ENCODE measurements at places on chromosomes 1 and 21.

GRCh38 chr1:178502856-178503255 is 6.1 kb upstream of the CLEC20A start:
- DNase-seq: no peak

DNA sequence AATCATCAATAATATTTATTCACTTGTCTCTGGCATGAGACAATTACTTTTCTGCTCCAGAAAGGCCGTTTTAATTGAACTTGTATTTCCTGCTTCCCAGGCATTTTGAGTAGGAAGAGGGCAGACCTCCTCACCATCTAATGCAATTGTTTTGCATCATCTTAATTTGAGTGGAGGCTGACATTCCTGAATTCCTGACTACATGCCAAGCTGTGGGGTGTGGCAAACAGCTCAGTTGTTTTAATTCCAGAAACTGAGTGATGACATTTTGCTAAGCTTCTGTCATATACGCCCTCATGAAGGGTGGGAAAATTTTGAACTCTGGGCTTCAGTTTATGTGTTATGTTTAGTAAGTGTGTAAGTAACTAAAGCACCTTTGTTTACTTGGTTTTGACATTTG is 125.4 kb upstream of the USP25 start:
- DNase-seq: no peak

GRCh38 chr1:147527941-147528936 is 13.1 kb upstream of the BCL9 start:
- no peak for DNase-seq

DNA sequence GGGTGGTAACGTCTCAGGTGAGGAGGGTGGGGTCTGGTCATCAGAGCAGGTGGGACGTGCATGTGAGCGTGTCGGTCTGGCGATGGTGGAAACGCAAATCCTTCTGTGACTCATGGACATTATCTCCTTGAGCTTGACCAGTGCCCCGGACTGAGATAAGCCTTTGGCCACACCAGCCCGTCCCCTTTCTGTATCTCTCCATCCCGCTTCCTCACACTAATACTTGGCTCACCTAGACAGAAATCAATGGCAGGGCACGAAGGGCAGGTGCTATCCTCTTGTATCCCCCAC is 7.9 kb upstream of the AQP10 start:
- DNase-seq: no peak

DNA sequence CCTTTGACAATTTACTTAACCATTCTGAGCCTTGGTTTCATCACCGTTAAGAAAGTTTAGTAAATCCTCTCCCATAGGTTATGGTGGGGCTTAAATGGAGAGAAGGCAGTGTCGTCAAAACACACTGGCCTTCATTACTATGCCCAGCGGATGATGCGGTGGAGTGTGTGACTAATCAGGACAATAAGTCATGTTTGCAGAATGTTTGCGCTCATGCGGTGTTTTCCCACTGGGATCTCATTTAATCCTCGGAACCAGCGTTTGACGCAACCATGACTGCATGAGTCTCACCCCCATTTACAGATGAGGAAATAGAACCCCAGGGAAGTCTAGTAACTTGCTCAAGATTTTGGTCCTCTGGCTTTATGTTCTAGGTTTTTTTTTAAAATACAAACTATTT is 17.5 kb downstream of the SLC26A9 start:
- no peak for DNase-seq

DNA sequence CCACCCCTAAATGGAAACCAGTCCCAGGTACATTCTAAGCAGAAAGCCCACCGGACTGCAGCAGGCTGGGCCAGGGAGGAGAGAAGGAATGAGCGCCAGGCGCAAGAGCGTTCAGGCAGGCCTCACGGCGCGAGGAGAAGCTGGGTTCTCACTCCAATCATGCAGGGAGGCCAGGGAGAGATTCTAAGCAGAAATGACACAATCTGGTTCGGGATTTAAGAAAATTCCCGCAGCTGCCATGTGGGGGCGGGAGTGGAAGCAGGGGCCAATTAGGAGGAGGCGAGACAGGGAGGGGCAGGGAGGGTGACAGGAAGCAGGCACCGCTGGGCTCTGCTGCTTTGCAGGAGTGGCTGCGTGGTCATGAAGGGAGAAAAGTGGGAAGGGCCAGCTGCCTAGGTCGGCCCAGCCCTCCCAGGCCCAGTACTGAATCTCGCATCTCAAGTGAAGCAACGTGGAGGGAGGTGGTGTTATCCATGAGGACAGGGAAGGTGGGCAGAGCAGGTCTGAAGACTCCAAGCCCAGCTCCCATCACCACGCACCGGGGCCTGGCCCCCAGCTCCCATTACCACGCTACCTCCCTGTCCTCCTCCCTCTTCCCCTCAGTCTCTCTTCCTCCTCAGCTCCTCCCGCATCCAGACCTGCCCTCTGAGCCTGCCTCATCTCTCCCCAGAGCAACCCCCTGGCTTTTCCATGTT is 11.8 kb downstream of the NPHP4 start:
- no peak for DNase-seq
